A549 treated with AZD2906 at 1 μM for 4 hours (cell line): ENCODE measurements at places on chromosomes 13 and 19. TPM values are rescaled to one million over a fixed set of nuclear protein-coding genes. Genes with fewer than 3 reads are reported as not detected.

C19orf67 gene
- not detected in 5 replicates for total RNA-seq

B3GNT8 gene
- 0.05 to 0.13 TPM (median 0.13 TPM) in 3 of 5 replicates, not detected in the others for total RNA-seq

CEBPA gene
- total RNA-seq = 5.4 to 9.4 TPM (median 9.1 TPM) in 5 replicates

LILRB2 gene
- total RNA-seq = 0.08 to 0.17 TPM (median 0.09 TPM) in 4 of 5 replicates, not detected in the other

CABP5 gene
- not detected in 5 replicates for total RNA-seq
